ENCODE measurements at places on chromosomes 7 and 10.

- peak; percentile 7 for DNase-seq
These were observed 38.3 kb downstream of the LYZL2 start for GRCh38 chr10:30591249-30591670.

- DNase-seq, result no peak
These were observed 3.1 kb upstream of the ABCC2 start for GRCh38 chr10:99779335-99779734.

- no peak for DNase-seq
These were observed 54.0 kb downstream of the RAPGEF5 start for GRCh38 chr7:22302951-22303423.

DNA sequence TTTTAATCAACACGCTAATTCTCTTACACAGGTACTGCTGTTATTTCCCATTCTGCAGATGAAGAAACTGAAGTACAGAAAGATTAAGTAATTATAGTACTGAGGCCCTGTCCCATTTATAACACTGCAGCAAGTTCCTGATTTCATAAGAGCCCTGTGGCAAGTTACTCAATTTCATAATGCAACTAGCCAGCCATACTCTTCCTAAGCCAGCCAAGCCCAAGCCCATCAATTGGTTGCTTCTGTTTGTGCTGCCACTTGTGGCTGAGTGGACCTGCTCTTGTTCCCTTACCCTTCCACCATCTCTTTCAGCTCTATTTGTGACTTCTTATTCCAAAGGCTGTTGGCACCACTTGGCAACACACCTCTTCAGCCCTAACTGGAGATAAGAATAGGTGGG is 19.7 kb upstream of the PRPF18 start:
- no peak for DNase-seq

GRCh38 chr10:95247200-95247880 is 43.5 kb downstream of the PDLIM1 start:
- no peak for DNase-seq

GRCh38 chr10:122560279-122560804 is at the start of gene DMBT1:
Gene DMBT1, plus strand, starts transcription at chr10:122560754. Its CDS starts 17 bp downstream, at chr10:122560771.
- no peak for DNase-seq

DNA sequence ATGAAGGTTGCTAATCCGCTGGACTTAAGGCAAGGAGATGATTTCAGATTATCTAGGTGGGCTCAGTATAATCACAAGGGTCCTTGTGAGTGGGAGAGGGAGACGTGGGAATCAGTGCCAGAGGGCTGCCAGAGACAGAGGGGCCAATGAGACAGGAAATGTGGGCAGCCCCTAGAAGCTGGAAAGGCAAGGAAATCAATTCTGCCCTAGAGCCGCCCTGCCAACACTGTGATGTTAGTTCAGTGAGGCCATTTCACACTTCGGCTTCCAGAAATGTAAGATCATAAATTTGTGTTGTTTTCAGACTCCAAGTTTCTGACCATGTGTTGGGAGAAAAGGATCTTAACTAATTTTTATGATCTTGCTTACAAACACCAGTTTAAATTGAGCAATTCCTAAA is 3.6 kb upstream of the GPNMB start:
- no peak for DNase-seq

DNA sequence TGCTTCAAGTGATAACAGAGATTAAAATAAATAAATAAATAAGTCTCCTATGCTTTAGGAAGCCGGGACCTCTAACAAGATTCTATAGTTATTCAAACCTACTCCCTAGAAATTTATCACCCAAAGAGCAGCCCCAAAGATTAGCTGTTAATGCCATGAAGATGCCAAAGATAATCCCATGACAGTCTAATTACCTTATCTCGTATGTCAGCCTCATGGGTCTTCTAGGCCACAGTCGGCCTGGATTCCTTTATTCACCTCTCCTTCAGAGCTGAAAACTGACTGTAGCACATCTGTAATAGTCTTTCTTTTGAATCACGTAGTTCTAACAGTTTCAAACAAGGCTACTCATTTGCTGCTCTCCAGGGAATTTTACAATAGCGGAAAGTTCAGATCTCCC is 24.2 kb downstream of the COL1A2 start:
- DNase-seq, result no peak

- no peak for DNase-seq
These were observed 381.0 kb upstream of the TPK1 start for GRCh38 chr7:145216866-145217265.

- no peak for DNase-seq
These were observed 72.3 kb downstream of the ELMO1 start for GRCh38 chr7:37376386-37376785.

- no peak for DNase-seq
These were observed 106.9 kb upstream of the RHEB start for GRCh38 chr7:151626422-151627115.

DNA sequence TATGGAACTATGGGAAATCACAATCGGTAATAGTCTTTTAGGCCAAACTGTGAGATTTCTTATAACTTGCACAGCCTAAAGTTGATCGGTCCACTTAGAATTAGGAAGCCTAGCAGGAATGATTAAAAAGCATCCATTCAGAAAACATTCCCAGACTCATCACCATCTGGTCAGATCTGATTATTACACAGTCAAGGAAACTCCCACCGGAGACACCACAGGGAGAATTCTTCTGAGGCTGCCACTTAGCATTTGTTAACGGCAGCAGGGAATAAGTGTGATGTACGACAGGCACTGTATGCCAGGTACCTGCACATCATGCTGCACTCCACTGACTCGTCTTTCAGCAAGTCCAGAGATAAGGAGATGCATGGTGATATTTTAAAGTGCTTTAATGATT is 227.6 kb upstream of the STEAP1 start:
- no peak for DNase-seq

- no peak for DNase-seq
These were observed 104.6 kb downstream of the PPP1R9A start for GRCh38 chr7:95011995-95012394.

- no peak for DNase-seq
These were observed 51.4 kb downstream of the BTAF1 start for GRCh38 chr10:91974960-91975359.

DNA sequence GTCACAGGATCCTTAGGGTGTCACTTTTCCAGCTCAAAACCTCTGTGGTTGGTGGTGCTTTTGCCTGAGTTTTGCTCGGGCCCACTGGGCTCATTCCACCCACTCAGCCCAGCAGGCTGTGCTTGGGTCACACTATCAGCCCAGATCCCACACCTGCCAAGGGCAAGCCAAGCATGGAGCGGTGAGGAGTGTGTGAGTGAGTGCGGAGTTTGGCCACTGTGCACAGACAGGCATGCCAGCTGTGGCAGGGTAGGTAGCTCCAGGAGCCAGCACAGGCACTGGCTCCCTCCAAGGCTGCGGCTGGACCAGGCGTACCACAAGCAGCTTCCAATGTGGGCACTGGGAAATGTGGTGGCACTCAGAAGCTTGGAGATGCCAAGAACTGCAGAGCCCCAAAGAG is 43.9 kb upstream of the TECTB start:
- no peak for DNase-seq

- DNase-seq, result no peak
These were observed 54.2 kb upstream of the SVIL start for GRCh38 chr10:29689001-29689400.

DNA sequence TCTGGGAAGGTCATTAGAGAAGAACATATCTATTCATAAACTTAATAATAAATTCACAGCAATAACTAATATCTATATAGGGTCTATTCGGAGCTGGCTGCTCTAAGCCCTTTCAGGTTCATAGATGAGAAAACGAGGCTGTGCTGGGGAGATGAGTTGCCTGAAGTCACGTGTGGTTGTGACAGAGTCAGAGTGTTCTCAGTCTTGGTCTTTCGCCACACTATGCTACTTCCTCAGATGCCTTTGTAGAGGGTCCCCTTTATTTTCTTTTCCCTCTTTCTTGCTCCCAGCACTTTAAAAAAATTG is 43.7 kb upstream of the FAM180A start:
- no peak for DNase-seq

GRCh38 chr7:5567790-5568189 is 144.2 kb upstream of the TNRC18 start:
- DNase-seq, result no peak

DNA sequence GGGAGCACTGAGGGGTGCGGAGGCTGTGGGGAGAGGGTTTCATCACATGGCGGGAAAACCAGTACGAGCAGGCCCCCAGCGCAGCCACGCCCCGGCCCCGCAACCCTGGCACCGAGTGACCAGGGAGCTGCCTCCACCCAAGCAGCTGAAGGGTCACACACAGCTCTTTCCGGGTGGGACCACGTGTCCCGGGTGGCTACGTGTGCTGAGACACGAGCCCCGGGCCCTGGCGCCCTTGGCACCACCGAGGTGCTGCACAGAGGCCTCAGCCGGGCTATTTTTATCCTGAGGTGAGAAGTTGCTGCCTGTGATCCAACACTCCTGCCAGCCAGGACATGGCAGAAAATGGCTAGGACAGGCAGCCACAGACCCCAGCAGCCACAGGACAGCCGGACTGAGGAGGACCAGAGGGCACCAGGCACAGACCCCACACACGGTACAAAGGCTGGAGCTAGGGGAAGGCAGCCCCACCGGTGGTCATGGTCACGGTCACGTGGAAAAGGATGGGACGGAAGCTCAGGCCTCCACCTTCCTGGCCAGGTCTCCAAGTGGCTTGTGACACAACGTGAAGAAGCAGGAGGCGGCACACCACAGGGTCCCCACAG is 223.7 kb downstream of the MAD1L1 start:
- DNase-seq, result no peak

- no peak for DNase-seq
These were observed 126.2 kb downstream of the MDFIC start for GRCh38 chr7:115047958-115048720.

DNA sequence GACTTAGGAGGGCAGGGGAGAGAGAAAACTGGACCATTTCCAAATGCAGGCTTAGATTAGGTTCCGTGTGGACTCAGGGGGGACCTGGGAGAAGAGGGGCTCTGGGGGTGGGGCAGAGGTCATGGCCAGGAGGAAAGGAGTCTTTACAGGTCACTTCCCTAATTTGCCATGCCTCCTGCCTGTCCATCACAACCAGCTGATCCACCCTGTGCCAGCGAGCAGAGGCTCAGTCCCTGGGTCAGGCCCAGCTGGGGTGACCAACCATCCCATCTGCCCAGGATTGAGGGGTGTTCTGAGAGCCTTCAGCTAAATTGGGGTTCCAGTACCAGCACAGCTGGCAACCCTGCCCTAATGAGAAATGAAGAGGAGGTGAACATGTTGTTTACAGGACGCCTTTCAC is 84.6 kb upstream of the CACUL1 start:
- no peak for DNase-seq

DNA sequence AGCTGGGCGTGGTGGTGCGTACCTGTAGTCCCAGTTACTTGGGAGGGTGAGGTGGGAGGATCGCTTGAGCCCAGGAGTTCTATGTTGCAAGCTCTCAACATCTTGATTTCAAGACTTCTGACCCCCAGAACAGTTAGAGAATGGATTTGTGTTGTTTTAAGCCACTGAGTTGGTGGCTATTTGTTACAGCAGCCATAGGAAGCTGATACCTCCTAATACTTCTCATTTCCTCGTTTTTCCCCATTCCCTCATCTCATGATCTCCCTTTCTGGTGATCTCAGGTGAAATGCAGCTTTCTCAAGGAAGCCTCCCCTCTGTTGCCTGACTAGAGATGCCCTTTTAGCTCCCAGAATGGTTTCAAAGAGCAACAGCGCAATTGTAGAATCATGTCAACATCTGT is 378.8 kb downstream of the TYW1 start:
- DNase-seq, result no peak

- no peak for DNase-seq
These were observed 42.6 kb downstream of the SHH start for GRCh38 chr7:155769701-155770100.

DNA sequence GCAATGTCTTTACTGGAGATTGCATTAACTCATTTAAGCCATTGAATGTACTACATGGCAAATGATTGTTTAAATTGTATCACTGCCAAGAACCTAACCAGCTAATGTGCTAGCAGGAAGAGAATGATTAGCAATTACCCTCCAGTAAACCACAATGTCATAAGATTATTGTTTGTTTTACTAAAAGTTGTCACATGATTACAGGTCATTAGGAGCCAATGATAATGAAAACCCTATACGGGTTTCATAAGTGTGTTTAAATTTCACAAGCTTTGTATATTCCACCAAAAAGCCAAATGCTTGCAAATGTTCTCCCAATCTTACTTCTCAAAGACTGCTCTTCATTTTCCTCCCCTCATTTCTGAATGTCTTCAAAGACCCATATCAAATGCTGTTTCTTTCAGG is 76.5 kb upstream of the PPP1R3C start:
- DNase-seq, result no peak

DNA sequence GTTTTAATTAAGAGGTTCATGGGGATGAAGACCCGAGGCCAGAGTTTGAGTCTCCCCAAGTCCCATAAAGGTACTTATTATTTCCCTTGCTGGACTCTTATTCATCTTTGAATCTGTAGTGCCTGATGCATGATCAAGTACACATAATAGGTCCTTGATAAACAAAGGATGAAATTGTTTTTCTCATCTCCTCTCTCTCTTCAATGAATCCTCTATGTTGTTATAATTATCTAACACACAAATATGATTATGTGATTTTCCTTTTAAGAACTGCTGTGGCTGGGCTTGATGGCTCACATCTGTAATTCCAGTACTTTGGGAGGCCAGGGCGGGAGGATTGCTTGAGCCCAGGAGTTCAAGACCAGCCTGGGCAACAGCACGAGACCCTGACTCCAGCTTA is 117.7 kb downstream of the BAMBI start:
- DNase-seq, result no peak
